ENCODE measurements at places on chromosomes 5 and 9.

DNA sequence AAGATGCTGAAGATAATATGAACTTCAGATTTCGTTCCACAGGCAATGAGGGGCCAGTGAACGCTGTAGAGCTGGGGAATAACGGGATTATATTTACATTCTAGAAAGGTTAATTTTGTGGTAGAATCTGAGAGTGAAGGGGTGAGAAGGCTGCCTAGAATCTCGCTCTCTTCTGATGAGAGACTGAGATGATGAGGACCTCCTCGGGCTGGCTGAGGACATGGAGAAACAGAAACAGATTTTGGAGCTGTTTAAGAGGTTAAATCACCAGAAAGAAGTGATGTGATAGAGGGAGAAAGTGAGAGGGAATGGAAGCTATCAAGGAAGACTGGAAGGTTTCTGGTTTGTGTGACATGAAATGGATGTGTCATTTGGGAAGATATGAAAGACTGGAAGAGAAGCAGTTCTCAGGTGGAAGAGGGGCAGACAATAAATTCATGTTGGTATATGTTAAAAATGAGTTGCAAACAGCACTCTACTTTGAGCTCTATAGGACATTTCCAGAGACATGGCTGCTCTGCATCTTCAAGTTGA is 612.6 kb downstream of the ISL1 start:
- no peak for DNase-seq

DNA sequence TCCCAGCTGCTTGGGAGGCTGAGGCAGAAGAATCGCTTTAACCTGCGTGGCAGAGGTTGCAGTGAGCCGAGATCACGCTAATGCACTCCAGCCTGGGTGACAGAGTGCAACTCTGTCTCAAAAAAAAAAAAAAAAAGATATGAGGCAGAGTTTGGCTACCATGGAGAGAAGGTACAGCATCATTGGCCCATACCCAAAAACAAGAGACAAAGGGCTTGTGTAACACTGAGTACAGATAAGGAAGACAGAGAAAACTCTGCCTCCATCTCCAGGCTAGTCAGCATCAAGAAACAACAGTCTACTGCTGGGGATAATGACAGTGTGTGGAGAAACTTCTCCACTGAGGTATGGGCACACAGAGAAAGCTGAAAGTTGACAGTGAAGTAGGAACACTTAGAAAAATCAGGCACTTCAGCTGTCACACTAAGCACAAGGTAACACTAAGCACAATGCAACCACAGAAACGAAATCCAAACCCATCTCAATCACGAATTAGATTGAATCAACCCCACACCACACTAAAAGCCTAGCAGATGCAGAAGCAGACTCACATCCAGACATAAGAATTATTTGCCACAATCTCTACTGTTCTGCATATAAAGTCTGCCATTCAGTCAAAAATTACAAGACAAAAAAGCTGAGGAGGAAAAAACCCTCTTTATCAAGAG is 10.5 kb downstream of the PJA2 start:
- no peak for DNase-seq

GRCh38 chr5:157816682-157817386 is 42.1 kb downstream of the CLINT1 start:
- DNase-seq = no peak

DNA sequence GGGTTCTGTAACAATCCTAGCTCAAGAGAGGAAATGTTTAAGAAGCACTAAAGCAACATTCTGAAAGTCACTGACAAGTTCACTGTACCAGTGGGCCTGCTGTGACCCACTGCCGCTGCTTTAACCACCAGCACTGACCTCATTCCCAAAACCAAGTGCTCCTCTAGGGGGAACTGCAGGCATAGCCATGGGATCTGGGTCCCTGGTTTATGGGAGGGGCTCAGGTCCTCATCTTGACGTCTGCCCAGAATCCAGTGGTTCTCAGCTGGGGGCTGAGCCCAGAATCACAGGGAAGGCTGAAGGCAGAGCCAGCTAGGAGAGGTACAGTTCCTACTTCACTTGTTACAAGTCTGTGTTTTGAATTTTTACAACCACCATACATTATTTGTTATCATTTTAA is 36.1 kb upstream of the SLC2A8 start:
- no peak for DNase-seq

DNA sequence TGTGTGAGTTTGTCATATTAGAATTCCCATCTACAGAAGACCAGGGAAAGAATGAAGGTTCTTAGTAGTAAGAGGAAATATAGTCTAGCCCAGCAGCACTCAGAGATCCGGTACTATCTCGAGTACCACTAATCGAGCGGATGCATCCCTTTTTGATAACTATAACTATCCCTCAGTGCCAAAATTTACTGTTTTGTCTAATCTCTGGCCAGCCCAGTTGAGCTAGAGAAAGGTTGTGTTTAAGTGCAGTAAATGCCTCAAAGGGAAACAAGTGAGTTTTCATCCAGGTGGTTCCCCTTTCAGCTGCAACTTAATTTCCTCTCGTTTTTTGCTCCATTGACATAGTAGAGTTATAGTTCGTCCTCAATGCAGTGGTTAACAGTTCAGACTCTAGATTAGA is 146.7 kb downstream of the GPBP1 start:
- DNase-seq = no peak

GRCh38 chr5:96816991-96817390 is 9.2 kb upstream of the ERAP1 start:
- DNase-seq = no peak

DNA sequence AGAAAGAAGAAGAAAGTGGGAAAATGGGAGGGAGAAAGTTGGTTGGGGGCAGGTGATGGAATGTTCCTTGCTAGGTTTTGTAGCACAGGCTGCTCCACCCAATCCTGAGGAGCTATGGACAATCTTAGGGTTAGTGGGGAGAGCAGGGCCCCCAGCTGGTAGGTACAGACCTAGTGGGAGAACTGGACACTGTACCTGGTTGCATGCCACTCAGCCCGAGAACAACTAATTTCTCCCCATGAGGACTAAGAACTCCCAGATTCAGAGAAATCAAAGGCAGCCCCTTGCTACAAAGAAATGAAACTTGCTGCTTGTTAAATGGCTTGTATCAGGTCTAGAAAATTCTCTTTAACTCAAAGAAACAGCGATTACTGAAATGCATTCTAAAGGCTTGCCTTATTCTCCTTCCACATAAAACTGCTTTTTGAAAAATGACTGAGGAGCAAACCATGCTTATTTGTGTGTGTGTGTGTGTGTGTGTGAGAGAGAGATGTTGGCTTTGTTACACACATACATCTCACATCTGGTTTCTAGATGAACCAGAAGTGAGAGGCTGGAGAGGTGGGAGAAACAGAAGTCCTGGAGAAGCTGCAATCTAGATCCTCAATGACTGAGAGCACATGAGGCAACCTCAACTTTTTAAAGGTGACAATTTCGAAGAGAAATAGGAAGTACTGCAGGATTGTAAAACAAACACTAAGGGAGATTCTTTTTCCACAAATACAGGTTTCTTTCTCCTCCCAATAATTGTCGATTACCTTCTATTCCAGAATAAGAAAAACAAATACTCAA is 28.9 kb downstream of the FYB1 start:
- DNase-seq = no peak

- DNase-seq = no peak
Observed at GRCh38 chr9:5382479-5382878, 42.8 kb upstream of the RLN1 start.

DNA sequence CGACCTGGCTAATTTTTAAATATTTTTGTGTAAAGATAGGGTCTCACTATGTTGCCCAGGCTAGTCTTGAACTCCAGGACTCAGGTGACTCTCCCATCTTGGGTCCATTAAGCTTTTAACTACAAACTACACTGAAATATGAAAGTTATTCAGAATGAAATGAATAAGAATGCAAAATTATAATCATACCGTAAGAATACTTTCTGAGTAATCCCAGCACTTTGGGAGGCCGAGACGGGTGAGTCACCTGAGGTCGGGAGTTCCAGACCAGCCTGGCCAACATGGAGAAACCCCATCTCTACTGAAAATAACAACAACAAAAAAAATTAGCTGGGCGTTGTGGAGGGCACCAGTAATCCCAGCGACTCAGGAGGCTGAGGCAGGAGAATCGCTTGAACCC is 1.1 kb upstream of the ORM1 start:
- no peak for DNase-seq

- no peak for DNase-seq
Observed at GRCh38 chr9:90421786-90422185, 220.8 kb downstream of the DIRAS2 start.

DNA sequence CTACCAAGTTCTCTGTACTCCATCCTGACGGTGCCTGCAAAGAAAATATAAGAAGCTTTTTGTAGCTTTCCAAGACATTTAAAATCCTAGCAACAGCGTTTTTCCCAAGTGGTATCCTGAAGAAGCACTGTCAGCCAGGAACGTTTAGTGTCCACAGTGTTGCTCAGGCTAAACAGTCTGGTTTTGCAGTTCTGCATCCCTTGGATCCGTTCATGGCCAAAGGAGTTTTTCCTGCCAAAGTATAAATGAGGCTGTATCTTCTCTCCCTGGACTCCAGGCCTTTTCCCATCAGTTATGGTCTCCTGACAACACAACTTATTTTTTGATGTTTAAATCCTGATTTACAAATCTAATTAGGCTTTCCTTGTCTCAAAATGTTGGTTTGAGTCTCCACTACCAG is 925.8 kb downstream of the TLE1 start:
- DNase-seq = no peak

- no peak for DNase-seq
Observed at GRCh38 chr9:93594041-93594756, 17.8 kb downstream of the PHF2 start.

DNA sequence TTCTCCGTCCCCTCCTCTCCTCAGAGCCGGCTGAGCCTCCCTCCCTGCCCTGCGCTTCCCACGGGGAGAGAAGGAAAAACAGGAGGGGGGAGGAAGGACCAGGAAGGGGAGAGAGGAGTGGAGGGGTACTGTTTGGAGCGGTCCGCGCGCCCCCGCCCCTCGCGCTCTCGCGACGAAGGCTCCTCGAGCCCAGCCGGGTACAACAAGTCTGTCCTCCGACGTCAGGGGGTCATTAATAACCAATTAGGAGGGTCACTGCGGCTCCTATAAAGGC is 480 bp upstream of the PRDM12 start:
- no peak for DNase-seq

DNA sequence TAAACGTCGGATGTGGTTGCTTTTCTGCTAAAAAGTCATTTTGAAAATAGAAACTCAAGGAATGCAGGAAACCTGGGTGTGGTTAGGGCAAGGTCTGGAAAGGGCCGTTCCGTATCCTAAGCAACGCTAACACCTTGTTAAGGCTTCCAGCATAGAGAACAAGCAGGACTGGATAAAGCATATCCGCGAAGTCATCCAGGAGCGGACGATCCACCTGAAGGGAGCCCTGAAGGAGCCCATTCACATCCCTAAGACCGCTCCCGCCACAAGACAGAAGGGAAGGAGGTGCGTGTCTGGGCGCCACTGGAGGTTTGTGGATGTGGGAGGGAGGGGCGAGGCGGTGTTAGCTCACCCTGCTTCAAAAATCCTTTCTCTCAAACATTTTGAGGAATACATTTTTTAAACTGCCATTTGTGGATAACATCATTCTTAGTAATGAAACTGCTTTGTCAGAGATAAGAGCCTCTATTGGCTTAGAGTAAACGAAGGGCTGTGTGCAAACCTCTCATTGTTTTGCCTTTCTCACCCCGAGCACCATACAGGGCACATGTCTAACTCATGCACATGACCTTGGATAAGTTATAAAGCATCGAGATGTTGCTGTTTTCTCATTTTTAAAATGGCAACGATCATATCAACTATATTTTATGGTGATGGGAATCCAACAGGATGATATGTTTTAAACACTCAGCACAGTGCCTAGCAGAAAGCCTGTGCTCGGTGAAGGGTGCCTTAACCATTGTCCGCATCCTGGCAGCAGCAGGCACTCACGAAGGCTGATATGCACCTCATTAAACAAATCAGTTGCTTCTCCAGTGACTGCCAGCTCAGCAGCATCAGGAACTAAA is 175.7 kb upstream of the OTULINL start:
- DNase-seq = no peak

DNA sequence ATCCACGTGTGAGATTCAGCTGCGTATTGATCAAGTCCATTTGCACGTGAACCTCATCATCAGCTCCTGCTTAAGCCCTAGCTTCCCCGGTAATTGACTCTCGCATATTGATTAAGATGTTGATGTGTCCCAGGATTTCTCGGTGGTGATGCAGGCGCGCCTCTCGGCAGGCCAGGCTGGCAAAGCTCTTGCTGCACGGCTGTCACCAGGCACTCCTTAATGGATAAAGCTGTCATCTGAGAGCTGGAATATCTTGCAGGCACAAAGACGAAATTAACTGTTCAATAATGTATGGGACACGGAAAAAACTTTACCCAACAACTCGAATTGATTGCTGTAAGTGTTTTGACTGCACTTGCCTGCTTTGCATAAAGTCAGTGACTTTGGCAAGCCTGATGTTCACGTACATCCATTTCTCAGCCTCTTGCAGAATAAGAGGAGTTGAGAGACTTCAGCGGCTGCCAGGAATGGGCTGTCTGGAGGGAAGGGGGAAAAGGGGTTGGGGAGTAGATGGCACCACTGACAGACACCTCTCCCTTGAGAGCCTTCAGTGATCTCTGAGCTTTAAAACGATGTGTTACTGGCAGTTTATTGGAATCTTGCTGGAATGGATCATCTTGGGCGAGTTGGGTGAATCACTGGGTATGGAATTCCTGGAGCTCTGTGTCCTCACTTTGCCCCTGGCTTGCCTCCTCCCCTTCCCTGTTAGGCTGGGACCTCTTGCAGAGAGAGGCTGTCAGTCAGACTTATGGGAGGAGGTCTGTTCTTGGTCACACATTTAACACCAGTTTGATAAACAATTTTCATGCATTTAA is 650.3 kb downstream of the CCDC171 start:
- no peak for DNase-seq
